ENCODE measurements at places on chromosomes 3 and 15. TPM values are rescaled to one million over a fixed set of nuclear protein-coding genes. Genes with fewer than 3 reads are reported as not detected.

The CPNE9 gene
- not detected for total RNA-seq

The RFTN1 gene
- total RNA-seq: 6.7 TPM

The ITIH4 gene
- 6.7 TPM for total RNA-seq

The APOD gene
- total RNA-seq: 50.2 TPM

The GP5 gene
- total RNA-seq: not detected

The INSYN1 gene
- 4.5 TPM for total RNA-seq

The COL7A1 gene
- total RNA-seq: 19.1 TPM

The NCKIPSD gene
- total RNA-seq: 42.3 TPM

The CCDC54 gene
- not detected for total RNA-seq

The RPN1 gene
- total RNA-seq: 125 TPM

The ADIPOQ gene
- not detected for total RNA-seq

The ISLR gene
- 191 TPM for total RNA-seq

The DHFR2 gene
- 7.0 TPM for total RNA-seq

The CCDC13 gene
- total RNA-seq: 0.27 TPM

The DUOXA2 gene
- 10.0 TPM for total RNA-seq

The SUCNR1 gene
- total RNA-seq: 0.14 TPM

DNA sequence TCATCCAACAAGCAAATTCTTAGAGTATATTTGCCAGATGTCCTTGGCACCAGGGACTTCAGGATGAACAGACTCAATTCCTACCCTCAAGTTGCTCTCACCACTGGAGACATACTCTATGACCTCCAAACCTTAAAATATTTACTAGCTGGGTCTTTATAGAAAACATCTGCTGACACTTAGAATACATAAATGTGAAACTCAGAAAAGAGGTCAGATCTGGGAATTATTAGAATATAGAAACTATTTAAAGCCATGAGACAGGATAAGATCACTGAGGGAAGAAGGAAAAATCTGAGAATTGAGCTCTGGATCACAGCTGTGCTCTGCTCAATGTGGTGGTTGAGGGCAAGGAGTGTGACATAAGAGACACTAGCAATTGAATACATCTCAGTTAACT is 695.4 kb upstream of the UBE2E2 start:
- no peak for DNase-seq

GRCh38 chr3:117874904-117875874 is 1159.5 kb downstream of the IGSF11 start:
- DNase-seq: no peak

DNA sequence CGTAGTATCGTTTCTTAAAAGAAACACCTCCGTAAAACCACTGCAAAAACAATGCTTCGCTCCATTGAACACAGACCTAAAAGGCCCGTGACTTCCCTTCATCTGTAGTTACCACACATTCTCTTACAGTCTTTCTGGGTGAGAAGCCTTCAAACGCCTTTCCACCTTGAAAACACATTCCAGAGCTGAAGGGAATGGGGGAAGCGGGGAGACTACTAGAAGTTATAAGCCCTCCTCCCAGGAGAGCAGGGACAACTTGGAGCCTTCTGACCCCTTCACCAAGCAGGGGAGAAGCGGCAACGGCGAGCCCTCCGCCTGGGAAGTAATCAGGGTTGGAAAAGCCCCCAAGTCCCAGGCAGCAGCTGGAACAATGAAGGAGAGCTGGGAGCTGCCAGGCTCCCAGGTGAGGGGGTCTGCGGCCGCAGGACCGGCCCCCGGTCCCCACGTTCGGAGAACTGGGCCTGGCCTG is 461 bp downstream of the SECISBP2L start:
- no peak for DNase-seq

DNA sequence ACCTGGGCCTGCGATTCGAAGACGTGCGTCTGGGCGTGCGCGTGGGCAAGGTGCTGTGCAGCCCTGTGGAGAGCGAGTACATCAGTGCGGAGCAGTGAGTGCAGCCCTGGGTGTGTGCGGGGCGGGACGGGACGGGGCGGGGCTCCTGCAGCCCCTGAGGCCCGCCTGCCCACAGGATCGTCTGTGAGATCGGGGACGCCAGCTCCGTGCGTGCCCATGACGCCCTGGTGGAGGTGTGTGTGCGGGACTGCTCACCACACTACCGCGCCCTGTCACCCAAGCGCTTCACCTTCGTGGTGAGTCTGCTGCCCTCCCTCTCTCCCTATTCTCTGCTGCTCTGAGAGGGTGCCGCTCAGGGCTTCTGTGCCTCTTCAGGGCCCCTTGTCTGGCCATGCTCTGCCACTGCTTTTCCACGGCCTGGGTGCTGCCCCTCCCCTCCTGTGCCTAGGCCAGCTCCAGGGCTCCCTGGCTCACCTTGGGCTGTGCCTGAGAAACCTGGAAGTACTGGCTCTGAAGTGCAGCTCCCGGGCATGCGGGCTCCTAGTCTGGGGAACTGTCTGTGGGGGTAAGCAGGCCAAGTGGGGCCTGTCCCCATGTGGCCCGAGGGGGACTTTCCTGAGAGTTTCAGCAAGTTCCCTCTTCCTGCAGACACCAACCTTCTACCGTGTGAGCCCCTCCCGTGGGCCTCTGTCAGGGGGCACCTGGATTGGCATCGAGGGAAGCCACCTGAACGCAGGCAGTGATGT is 31.8 kb downstream of the PLXNA1 start:
- DNase-seq: no peak

GRCh38 chr3:102826636-102827035 is 391.8 kb downstream of the ZPLD1 start:
- no peak for DNase-seq

DNA sequence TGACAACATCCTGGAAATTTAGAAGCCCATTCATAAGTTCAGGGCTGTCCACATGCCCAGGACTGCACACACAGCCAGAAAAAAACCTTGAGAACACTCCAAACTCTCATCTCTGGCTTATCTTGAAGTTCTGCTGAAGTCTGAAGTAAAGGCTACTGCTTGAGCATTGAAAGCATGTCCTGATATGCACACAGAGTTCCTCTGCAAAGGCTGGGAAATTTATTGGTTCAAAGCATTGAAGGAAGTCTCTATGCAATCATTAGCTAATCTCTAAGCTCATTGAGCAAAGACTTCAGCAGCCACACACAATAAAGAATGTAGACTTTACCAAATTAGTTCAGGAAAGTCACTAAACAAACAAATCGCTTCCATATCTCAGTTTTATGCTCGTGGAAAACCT is 162.0 kb upstream of the STT3B start:
- DNase-seq: no peak

GRCh38 chr3:142694225-142694624 is 29.6 kb upstream of the TRPC1 start:
- DNase-seq: no peak

GRCh38 chr3:113741086-113741485 is 5.0 kb downstream of the NAA50 start:
- no peak for DNase-seq

DNA sequence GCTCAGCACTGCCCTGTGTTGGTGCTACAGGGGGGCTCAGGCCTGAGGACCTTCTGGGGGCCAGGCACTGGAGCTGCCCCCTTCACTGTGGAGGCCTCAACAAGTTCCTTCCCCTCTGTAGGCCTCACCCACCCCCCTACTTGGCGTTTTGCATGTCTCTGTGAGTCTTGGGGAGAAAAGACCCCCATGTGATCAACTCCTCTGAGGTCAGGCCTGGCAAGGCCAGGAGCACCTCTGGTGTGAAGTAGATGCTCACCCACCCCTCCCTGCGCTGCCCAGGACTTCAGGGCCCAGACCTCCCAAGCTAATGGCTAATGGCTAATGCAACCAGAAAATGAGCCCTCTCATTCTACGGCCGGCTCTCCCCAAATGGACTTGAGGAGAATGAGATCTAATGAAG is 34.2 kb upstream of the CHRNB4 start:
- no peak for DNase-seq

GRCh38 chr3:72998466-72998865 is 1.9 kb downstream of the PPP4R2 start:
- no peak for DNase-seq

DNA sequence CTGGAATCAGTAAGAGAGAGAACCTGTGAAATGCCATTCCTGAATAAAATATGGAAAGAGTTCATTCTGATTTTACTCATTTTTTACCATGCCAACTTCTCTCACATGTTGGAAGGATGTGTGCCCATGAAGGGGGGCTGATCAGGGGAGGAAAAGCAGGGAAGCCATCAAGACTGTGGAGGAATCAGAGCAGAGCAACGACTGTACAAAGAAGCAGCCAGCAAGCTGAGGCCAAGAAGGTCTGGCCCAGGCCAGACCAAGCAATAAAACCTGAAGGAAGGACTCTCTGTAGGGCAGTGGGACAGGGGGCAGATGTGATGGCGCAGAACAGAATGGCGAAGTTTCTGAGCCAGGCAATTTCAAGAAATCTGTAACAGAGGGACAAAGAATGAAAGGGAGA is 24.0 kb upstream of the ARNT2 start:
- DNase-seq: no peak

DNA sequence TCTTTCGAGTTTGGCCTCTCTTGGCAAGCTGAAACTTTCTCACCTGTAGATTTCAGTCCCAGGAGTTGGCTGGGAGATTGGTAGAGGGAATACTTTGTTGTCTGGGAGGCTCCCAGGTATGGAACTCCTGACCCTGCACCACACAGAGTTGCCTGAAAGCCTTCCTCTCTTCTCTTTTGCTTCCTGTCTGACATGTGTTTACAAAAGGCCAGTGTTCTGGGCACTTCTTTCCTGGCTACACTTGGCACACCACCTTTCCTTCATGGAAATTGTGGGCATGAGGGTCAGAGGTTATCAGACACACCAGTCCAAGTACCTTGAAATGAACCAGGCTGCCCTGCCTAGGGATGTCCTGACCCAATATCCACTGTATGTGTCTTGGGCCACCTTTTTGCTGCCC is 123.7 kb downstream of the ABHD5 start:
- no peak for DNase-seq

DNA sequence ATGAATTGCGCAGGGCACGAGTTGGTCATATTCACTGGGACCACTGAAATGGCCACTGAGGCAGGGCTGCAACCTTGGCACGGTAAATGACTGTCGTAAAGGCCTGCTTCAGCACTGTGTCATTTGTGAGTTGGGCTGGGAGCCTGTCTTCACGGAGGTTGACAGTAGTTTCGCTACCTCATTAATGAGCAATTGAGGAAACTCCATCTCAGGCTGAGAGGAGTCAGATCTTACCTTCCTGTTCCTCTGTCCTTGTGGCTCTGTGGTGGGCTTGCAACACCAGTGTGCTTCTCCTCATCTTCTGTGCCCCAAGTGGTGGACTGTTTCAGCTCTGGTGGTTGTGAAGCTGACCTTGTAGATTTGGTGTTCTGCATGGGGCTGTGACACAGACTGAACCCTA is 80.1 kb upstream of the EIF1B start:
- DNase-seq: no peak

DNA sequence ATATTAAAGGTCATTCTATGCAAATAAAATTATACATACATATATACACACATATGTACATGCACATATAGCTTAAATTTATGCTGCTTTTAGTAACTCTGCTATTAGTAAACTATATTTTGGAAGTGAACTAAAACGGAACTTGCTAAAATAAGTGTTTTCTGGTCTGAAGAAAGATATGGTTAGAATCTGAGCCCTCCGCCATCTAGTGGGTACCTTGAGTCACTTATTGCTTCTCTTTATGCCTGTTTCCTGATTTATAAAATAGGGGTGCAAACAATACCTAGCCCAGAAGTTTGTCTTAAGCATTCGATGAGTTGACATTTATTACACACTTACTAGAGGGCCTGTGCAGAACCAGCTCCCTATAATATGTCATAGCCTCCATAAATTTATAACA is 255.7 kb downstream of the CNTN6 start:
- DNase-seq: no peak

GRCh38 chr15:31442699-31443111 is 116.1 kb downstream of the KLF13 start:
- no peak for DNase-seq

GRCh38 chr3:108093616-108094015 is 2.8 kb upstream of the CD47 start:
- DNase-seq: no peak
